ENCODE measurements at places on chromosomes 1 and 21. TPM values are rescaled to one million over a fixed set of nuclear protein-coding genes. Genes with fewer than 3 reads are reported as not detected.

- DNase-seq: no peak
Observed at GRCh38 chr1:17846341-17846740, 91.2 kb downstream of the ACTL8 start.

DNA sequence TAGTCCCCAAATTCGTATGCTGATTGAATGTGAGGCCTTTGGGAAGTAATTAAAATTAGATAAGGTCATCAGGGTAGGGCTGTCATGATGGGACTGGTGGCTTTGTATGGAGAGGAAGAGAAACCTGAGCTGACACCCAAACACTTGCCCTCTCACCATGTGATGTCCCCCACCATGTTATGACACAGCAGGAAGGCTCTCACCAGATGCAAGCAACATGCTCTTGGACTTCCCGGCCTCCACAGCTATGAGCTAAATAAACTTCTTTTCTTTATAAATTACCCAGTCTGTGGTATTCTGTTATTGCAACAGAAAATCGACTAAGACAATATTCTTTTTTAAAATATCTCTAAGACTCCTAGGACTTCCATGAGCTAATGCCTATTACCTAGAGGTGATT is 43.6 kb upstream of the GUCA2B start:
- DNase-seq: no peak

DNA sequence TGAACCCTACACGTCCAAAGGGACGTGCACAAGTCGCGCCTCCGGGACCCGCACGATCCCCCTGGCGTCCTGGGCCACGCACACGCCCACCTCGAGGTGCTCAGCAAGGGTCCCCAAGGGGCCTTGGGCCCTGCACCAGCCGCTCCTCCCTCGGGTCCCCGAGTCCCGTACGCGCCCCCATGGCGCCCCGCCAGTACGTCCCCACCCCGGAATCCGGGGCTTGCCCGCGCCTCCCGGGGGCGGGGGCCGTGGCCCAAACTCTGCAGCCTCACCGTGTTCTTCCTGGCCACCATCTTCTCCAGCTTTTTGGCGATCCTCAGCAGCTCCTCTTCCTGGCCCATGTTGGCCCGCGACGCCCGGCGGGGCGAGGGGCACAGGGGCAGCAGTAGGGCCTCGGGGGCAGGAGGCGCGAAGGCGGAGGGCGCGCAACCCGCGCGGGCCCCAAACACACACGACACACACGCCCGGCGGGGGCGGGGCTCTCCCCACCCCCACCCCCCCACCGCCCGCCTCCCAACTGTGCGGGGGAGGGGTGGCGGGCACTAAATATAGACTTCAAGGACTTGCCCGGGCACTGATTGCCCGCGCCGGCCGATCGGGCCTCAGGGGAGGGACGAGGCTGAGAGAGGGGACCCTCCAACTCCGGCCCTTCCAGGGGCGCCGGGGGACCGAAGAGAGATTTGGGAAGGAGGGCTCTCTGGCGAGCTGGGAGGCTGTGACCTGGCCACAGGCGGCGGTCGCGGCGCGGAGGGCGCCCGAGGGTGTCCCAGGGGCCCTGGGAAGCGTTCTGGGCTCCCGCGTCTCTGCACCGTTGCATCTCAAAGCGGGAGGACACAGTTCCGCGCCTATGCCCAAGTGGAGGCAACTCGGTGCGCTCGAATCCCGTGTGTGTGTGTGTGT is at the start of gene TCEA3:
TCEA3 (minus strand) TSS at position 456 of the 900 bp plus-strand sequence; CDS start at position 341, 115 bp downstream.
- no peak for DNase-seq

DNA sequence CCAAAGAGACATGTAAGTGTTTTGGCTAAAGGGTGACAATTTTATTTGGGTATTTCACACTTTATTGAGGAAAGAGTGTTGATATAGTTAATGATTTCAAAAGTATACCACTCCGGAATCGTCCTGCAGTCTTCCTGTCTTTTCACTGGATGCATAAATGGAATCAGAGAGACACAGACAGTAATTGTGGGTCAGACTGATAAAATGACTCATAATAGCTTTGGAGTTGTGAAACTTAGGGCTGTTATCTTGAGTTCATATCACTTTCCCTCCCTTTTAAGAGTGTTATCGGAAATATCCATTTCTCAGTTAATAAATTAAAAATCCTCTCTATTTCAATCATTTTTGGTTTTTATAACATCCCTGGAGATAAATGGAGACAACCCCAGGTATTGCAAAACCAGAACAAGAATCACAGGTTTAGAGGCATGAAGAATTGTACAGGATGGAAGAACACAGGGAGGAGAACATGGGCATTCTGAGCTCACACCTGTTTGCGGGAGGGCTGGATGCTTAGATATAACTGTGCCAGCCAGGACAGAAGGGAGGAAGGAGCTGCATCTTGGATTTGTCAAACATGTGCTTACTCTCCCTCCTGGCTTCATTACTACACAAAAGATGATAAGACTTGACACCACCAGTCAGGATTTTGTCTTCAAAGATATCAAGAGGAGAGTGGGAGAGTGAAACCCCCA is 185.4 kb downstream of the LMO4 start:
- no peak for DNase-seq

FAM72B gene
- 0.13 TPM for total RNA-seq
